ENCODE measurements at places on chromosomes 6 and 20. TPM values are rescaled to one million over a fixed set of nuclear protein-coding genes. Genes with fewer than 3 reads are reported as not detected.

DNA sequence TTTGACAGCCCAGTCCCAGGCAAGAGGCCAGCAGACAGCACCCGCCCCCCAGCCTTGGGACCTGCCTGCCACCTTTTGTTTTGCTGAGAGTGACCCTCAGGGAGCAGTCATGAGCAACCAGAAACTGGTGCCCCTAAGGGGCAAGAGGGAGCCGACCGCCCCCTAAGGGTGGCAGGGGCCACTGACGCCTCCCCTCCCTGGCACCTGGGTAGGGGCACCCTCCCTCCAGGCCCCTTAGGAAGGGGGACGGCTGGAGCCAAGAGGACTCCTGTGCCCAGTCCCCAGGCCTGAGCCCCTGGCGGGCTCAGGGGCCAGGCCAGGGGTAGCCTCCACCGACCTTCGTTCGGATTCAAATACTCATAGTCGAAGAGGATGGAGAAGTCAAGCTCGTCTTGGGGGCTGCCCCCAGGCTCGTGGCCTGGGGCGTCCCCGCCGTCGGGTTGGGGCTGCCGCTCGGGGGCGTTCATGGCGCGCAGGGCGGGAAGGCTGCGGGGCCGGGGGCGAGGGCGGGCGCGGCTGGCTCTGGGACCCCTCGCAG lies 417 bp downstream of the NFATC2 start:
- DNase-seq = no peak

DNA sequence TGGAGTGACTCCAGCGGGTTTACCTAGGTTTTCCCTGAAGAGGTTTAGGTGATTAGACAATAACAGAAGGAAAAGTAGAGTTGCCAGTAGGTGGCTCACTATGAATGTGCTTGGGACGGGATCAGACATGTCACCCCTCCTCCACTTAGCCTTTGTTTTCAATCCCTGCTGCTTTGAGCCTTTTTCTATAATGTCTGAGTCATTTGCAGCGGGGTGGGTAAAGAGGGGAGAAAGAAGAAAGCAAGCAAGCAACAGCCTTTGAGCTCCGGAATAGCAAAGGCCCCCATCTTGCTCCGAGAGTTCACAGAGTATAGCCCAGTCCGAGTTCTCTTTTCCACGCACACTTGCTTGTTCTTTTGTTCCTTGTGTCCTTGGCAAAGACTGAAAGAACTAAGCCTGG lies 129.1 kb downstream of the PACRG start:
- peak; percentile 27 for DNase-seq

GRCh38 chr6:14656078-14656521 lies 538.5 kb downstream of the CD83 start:
- no peak for DNase-seq

DNA sequence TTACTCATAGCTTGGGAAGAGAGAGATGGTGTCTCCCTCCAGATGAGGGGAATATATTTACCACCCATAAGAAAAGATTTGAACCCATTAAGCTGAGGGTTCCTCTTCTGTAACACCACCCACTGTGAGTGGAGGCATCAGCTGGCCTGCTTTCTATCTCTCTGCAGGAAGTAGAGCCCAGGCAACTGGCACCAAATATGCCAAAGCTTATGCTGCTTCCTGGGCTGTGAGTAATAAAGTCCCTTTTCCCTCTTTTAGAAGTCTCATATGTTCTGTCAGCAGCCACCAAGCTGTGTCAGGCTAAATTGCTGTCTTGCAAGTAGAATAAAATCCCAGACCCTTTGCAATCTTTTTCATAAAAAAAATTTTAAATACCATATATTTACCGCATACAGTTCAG lies 241.4 kb downstream of the LAMA2 start:
- no peak for DNase-seq

DNA sequence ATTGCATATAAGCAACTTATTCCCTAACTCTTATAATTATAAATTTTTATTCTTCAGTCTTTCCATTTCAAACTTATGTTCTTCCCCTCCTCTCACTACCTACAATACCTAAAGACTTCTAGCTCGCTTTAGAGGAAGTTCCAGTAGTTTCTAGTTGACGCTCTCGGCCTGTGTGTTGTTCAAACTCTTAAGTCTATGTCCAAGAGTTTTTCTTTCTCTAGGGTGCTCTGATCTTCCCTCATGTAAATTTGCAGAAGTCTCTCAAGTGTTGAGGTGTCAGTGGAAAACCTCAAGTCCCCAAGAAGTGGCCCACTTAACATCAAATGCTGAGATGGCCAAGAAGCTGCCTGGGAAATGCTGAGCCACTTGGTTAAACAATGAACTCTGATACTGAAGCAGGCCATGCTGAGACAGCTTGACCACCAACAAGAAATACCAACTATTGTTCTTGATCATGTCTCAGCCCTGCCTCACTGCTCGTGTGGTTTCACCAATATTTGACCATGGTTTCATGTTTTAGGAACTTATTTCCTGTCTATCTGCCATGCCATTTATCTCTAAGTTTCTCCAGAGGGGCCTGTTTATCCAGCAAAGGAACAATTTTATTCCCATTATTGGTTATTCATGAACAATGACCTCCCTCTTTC lies 100.9 kb upstream of the TCF21 start:
- DNase-seq = no peak

Gene MYT1
- 0.02 TPM for polyA plus RNA-seq

DNA sequence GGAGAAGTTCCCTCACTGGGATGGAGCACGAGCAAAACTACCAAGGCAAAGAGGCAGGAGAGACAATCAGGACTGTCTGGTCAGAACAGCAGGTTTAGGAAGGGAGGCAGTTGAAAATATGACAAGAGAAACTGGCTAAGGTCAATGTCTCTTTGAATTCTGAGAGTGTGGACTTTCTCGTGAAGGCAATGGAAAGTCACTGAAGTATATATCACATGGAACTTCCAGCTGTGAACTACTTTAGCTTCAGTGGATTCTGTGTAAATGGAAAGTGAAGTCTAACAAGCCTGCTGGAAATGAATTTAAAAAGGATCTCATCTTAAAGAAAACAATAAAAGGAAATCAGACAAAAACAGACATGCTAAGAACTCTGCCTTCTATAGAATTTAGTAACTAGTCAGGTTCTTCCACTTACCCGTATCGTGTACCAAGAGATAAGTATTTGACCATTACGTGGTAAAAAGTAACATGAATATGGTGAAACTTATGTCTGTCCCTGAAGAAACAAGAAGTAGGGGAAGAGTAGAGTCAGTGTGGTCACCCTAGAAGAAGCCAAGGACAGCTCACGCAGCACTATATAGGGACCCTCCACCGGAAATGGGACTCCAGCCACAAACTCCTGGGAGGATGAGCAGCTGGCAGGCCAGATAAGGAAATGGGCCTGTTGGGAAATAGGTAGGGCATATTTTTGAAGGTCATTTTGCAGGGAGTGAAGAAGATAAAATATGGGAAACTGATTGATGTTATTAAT lies 123.4 kb downstream of the MAP7 start:
- no peak for DNase-seq

- DNase-seq = no peak
These were observed 19.6 kb downstream of the SEC23B start for GRCh38 chr20:18527339-18527738.

Gene LGSN
- polyA plus RNA-seq = not detected

- peak; percentile 93 for DNase-seq
These were observed at the start of gene RAET1G for GRCh38 chr6:149922642-149923326. RAET1G (minus strand) TSS chr6:149923121; CDS start chr6:149923010, 111 bp downstream.

DNA sequence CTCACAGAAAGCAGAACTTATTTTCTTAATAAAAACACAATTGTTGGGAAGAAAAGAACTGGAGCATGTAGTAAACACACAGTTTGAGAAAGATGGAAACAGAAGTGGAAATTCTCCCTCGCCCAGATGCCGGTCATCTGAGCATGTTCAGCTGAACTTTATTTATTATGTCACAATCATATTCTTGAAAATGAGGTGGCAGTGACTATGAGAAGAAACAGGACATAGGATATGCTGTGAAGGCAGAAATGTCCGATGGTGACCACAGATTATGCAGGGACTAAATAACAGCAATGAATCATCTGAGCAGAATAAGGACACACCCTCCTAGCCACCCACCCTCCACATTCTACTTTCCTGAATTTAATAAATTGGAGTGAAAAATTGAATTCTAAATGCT lies 425.3 kb upstream of the NOX3 start:
- no peak for DNase-seq

DNA sequence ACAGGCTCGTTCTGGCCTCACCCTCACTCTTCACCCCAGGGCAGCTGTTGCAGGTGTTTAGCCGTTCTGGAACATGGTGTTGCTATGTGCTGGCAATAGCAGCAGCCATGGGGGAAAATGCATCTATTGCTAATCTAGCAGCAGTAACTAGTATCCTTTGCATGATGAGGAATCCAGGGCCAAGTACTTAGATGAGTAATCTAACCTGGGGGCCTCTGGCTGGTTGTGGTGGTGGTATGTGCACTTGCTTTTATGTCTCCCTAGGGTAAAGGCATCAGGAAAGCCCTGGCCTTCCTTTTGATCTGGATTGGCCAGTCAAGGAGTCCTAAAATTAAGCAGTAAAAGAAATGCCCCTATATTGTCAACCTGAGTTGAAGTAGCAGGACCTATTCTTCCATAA lies 594.5 kb upstream of the MAP3K7 start:
- DNase-seq = no peak

Gene ANKRD66
- not detected for polyA plus RNA-seq

Gene TBX18
- 0.06 TPM for polyA plus RNA-seq

DNA sequence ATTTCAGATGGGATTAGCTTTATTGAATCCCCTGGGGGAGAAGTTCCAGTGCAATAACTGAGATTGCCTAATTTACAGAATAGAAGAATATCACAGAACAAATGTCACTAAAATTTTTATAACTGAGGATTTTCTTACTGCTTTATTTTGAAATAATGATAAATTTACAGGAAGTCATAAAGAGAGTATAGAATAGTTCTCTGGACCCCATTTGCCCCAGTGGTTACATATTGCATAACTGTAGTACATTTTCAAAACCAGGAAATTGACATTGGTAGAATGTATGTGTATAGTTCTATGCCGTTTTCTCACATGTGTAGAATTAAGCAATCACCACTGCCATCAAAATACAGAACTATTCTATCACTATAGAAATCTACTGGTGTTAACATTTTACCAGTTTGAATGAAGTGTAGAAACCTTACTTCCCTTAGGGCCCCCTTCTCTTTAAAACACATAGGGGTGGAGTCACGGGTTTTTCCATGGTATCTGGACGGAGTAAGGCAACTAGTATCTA lies 18.3 kb downstream of the KIF6 start:
- DNase-seq = no peak

DNA sequence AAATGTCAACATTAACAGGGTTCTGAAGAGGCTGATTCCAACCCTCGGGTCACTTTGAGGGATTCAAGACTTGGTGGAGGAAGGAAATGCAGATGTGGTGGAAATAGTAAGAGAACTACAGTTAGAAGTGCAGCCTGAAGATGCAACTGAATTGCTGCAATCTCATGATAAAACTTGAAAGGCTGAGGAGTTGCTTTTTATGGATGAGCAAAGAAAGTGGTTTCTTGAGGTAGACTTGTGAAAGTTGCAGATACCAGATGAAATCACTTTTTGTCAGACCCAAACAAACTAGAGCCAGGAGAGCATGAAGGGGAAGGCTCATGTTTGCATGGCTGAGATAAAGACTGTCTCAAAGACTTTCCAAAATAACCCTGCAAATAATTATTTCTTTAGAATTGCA lies 16.2 kb downstream of the ANKRD6 start:
- DNase-seq = no peak

Gene HSPA1L
- 0.36 TPM for polyA plus RNA-seq

DNA sequence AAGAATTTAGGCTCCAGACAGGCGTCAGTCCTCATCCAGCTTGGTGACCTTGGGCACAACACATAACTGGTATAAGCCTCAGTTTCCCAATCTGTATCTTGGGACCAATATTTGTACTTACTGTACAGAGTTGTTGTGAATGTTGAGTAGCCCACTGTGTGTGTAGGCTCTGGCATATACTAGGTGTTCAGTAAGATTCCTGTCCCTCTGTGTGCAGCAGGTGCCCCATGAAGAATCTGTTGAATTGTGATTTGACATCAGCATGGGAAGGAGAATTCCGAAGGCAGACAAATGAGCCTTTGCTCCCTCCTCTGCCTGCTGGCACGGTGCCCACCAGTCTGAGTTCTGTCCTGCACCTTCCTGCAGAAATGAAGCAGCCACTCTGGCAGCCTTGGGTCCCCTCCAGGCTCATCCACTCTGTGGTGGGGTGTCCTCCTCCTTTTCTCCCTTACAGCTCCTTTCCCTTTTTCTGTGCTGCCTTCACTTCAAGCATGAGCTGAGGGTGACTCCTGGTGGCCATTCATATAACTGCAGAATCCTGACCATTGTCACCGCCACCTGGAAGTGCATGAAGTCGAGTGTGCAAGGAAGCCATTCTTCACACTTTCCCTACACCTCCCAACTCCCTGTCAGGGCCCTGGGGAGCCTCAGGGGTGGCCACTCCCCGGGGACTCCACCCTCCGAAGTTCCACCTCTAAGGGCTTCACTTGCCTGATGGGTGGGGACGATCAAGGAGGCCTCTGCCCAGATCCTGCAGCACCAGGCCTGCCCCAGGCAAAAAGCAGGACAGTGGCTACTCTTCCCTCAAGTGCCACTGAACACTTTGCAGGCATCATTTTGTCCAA lies 48.2 kb downstream of the MRPL14 start:
- DNase-seq = peak; percentile 69

DNA sequence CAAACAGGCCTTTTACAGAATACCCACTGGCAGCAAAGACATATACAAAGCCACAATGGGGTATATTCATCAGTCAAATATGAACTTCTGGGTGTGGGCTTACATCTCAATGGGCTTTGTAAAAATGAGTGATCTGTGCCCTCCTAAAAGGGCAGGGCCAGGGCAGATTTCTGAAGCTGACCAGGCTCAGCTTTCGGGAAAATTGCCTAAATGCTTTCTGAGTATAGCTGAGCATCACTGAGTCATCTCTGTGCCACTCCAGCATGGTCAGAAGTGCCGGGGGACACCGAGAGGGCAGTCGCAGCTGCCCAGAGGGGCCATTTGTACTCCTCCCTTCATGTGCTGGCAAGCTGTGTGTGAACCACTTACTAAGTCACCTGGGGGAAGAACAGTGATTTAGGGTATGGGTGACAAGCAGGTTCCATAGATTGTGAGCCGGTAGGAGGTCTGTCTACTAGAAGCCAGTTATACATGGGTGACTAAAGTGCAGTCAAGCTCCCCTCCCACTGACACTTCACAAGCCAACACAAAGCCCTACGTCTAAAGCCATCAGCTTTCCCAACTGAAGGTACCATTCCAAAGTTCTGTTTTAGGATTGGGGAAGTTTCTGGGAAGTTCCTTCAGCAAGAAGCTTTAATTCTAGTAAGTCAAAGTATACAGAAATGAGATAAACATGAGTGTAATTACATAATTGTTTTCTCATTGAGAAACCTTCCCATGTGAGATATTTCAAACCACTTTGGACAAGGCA lies 147.6 kb upstream of the TAB2 start:
- no peak for DNase-seq

Gene IL17A
- not detected for polyA plus RNA-seq

Gene TSHZ2
- 4.0 TPM for polyA plus RNA-seq

GRCh38 chr20:19739351-19739750 lies 18.7 kb upstream of the RIN2 start:
- DNase-seq = no peak

GRCh38 chr20:17910828-17911294 lies 57.7 kb downstream of the SNX5 start:
- no peak for DNase-seq

Data from mammary epithelial cell (primary cell).